ENCODE measurements at places on chromosomes 16 and 17. TPM values are rescaled to one million over a fixed set of nuclear protein-coding genes. Genes with fewer than 3 reads are reported as not detected.

DNA sequence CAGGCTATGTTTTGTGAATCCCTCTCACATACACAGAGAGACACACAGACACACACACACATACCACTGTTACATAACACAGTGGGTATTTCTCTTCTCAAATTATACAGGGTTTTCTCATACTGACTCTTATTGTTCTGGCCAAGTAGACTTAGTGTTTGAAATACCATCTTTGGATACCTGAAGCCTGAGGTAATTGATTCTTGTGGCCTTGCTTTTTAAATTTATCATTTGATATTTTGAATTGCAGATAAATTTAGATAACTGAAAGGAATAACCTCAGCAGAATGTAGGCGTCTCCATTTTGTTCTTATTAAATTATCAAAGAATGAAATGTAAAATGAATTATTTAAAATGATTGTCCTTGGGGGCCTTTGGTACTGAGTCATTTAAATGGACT is 223.8 kb downstream of the LGALS9B start:
- DNase-seq = no peak

DNA sequence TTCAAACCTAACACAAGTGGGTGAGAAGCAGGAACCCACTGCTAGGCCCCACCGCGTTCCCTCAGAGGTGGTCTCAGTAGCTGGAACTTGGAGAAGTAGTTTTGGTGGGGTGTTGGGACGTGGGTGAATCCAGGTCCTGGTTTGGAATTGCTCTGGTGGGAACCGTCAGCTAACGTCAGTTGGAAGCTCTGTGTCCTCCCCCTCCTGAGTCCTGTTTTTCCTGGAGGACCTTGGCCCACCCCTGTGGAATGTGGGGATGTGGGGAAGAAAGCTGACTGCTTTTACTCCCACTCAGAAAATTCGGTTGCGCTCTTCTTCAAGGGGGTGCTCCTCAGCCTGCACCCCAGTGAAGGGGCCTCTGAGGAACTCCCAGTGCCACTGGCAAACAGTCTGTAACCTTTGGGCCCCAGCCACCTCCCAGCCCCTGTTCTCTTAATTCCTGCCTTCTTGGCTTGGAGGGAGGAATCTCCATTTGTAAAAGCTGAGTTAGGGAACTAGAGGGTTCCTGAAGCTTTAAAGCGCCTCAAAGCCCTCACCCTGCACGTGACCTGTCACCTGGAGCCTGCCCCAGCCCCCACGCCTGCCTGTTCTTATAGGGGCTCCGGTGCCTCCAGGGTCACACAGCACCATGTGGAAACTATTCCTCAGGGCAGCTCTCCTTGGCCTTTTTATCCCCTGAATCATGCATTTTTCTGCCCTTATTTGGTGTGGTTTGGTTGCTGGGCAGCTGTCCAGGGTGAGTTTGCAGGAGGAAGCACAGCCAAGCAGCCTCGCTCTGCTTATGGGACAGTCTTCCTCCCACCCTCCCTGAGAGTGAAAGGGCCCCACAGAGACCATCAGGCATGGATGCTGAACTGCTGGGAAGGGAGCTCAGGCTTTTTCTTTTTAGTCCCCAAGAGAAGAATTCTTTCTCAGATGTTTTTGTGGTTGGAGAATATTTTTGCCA is 16.2 kb upstream of the NAGLU start:
- peak; percentile 85 for DNase-seq

- peak; percentile 65 for DNase-seq
Observed at GRCh38 chr16:4787627-4788482, at the start of gene SEPTIN12. TSS of gene SEPTIN12 (minus strand) at chr16:4788345. CDS start at chr16:4787645, 700 bp downstream.

Gene HIGD1B
- not detected for total RNA-seq

Gene P4HB
- total RNA-seq = 521 TPM

Gene SNTB2
- total RNA-seq = 14.5 TPM

Gene CHST5
- not detected for total RNA-seq
